Stimulated activated CD4-positive, alpha-beta T cell treated with anti-CD3 and anti-CD28 coated beads, Interleukin-15, amount 100 ng/mL, for 24 hours (primary cell): ENCODE measurements at places on chromosomes 12 and 14.

GRCh38 chr12:124296916-124297351, 2.0 kb downstream of the RFLNA start:
- DNase-seq, result no peak

GRCh38 chr12:951176-951575, 1.7 kb upstream of the RAD52 start:
- no peak for DNase-seq

DNA sequence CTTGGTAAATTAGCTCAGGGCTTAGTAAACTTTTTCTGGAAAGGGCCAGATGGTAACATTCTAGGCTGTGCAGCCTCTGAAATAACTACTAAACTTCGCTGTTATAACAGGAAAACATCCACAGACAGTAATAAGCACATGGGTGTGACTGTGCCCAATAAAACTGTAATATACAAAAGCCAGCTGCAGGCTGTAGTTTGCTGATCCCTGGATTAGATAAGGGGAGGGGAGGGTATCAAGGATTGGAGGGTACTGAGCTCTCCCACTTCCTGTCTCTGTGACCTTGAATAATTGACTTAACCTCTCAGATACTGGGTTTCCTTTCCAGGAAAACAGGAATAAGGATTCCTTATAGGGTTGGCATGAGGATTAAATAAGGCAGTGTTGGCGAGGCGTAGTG, 81.2 kb downstream of the CCDC60 start:
- no peak for DNase-seq

DNA sequence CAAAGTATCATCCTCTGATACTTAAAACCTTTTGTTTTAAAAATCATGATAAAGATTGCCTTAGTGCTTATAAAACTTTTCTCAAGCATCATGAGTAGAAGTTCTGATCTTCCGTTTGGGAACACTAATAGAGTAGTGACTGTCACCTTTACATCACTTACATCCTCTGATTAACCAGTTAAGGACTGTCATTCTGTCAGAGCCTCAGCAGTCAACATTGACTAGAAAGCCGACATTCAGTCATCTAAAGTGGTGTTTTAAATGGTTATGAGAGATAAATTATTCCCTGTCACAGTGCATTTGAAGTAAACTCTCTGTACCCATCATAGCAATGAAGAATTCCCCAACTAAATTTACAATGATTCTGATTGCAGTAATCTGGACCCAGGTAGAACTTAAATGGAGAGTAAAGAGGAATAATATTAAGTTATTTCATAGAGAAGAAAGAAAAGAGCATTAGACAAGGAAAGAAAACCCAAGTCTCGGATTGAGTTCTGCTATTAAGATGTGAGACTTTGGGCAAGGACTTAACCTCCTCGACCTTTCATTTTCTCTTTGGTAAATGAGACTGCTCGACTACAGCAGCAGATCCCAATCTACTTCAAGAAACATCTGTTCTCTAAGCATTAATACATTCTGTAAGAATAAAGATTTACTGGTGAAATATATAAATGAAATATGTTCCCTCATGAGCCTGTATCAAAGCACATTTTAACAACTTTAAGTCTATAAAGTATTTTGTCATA, 563.9 kb upstream of the LMO3 start:
- no peak for DNase-seq

- DNase-seq, result no peak
Observed at GRCh38 chr12:53523131-53523530, 15.8 kb upstream of the NPFF start.

GRCh38 chr12:90024262-90024661, 315.6 kb upstream of the ATP2B1 start:
- DNase-seq, result no peak

DNA sequence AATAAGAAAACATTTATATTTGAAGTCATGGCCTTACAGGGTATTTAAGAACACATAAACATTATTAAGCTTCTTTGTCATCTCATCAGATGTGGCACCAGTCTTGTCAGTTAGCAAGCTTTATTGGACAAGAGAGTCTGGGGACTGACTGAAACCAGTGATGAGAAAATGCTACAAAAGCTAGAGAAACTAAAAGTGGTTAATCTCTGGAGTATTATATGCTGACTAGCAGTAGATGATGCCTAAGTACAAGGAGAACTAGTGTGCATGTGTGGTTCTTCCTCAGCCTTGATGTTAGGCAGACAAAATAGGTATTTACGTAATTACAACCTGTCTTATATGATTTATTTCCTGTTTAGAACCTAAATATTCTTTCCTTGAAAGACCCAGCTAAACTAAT, 176.5 kb downstream of the CPNE8 start:
- no peak for DNase-seq

DNA sequence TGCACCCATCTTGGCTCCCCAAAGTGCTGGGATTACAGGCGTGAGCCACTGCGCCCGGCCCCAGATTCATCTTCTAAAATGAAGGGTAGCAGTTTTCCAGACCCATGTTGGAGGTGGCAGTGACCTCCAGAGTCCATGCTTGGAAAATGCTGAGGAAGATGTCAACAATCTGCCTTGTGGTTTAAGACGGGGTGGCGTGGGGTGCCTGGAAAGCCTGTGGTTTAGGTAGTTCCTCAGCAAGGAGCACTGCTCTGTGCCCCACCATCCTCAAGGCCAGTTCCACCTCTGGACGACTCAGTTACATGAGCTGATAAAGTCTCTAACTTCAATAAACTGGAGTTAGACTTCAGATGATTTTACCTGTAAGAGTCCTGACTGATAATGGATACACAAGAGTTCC, 48.6 kb downstream of the DRAM1 start:
- DNase-seq, result no peak

GRCh38 chr12:50579757-50580267, 75.0 kb downstream of the DIP2B start:
- DNase-seq, result no peak

GRCh38 chr12:76890151-76891143, 11.6 kb upstream of the CSRP2 start:
- peak; percentile 73 for DNase-seq

DNA sequence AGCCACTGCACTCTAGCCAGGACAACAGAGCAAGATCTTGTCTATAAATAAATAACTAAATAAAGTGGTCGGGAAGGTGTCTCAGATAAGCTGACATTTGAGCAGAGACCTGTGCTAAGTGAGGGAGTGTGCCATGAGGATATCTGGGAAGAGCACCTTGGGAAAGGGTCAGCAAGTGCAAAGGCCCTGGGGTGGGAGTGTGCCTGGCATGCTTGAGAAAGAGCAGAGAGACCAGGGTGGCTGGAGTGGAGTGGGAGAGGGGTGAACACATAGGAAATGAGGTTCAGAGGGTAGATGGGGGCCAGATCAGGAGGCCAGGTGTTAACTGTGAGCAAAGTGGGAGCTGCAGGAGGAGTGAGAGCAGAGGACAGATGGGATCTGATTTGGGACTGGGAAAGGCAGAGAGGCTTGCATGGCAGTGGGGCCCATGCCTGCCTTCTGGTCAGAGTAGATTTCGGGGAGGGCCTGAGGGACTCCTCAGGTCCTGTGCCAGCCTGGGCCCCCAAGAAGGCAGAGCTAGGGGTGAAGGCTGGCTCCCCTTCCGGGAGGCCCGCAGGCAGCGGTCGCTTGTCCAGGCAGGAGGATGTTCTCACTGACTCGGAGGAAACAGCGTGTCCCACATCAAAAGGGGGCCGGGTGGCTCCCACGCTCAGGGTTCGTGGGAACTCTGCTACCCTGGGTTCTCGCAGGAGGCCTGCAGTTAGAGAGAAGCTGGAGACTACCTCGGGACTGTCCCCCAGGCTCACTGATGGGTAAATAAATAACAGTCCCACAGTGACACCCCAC, 32.6 kb downstream of the DTX1 start:
- peak; percentile 81 for DNase-seq

- DNase-seq, result no peak
Observed at GRCh38 chr12:104094284-104094683, 30.0 kb downstream of the HCFC2 start.

GRCh38 chr12:77314378-77315052, 249.1 kb upstream of the E2F7 start:
- DNase-seq, result no peak

- DNase-seq, result no peak
Observed at GRCh38 chr14:99174081-99174769, 97.8 kb downstream of the BCL11B start.

- DNase-seq, result no peak
Observed at GRCh38 chr12:88408823-88409222, 171.4 kb downstream of the KITLG start.

- DNase-seq, result no peak
Observed at GRCh38 chr12:96371790-96372699, 28.2 kb downstream of the CDK17 start.

DNA sequence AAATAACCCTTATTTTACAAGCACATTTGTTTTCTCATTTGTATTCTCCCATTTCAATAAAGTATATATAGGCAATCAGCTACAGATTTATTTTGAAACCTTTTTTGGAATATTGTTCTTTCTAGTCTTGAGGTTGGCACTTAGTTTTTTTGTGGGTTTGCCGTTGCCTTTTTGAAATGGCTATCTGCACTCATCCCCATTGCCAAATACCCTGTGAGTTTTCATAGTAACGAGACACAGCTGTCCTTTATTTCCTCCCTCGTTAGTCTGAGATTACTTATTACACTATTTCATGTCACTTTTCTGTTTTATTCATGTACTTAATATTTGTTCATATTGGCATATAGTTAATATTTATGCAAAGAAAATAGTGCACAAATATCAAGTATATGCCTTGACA, 1104.0 kb downstream of the SLC6A15 start:
- no peak for DNase-seq

DNA sequence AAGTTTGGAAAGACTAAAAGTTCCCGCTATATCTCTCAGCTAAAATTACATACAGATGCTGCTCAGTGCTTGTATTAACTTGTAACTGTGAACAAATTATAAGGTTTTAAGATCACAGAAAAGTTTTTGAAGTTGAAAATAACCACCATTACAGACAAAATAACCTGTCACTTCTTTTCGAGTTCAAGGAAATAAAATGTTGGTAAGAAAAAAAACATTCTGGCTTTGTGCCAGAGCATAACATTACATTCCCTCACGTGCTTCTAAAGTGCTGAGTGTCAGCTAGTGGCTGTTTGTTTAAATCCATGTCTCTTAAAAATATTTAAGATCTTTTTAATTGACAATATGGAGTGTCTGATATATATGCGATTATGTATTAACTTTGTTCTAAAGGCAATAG, 27.2 kb upstream of the ADAMTS20 start:
- DNase-seq, result no peak

DNA sequence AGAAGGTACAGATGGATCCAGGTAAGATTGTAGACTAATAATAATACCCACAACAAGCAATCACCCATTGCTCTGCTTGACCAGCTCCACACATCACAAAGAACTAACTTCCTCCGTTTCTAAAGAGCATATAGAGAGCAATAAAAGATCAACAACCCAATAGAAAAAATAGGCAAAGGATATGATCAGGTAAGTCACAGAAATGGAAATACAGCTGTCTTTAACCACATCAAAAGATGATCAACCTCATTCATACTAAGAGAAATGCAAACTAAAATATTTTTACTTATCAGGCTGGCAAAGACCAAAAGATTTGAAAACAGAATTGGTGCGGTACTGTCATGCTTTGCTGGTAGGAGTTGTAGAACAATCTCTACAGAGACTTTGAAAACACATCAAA, 8.9 kb downstream of the C2CD5 start:
- DNase-seq, result no peak

DNA sequence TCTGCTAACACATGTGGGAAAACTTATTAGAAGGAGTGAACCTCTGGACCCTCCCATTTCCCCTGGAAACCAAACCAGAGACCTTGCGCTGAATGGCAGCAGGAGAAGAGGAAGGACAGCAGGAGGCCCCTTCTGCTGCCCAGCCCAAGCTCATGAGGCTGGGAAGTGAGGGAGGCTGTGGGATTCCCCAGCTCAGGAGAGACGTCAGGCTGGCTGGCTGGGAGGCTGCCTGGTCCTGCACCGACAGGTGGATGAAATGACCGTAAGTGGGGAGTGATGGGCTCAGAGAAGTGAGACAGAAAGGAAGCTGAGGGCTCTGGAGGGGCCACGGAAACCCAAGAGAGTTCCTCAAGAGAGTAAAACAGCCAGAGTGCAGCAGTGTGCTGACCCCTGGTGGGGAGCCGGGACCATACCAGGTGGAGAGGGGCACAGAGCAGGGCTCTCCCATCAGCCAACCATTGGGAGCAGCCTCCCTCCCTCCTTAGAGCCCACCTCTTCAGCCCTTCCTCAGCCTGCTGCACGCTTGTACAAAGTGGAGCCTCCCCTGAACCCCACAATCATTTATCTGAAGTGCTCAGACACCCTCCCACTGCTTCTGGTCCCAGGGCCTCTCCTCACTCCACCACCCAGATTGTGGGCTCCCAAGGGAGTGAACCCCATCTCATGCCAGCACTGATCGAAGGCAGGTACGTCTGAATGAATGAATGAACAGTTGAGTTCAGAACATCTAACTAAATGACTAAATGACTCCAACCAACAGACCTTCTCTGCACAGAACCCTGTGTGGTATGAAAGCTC, 14.0 kb downstream of the TAMALIN start:
- DNase-seq, result peak; percentile 72

GRCh38 chr12:99386907-99387306, 260.6 kb upstream of the GARIN6 start:
- no peak for DNase-seq

DNA sequence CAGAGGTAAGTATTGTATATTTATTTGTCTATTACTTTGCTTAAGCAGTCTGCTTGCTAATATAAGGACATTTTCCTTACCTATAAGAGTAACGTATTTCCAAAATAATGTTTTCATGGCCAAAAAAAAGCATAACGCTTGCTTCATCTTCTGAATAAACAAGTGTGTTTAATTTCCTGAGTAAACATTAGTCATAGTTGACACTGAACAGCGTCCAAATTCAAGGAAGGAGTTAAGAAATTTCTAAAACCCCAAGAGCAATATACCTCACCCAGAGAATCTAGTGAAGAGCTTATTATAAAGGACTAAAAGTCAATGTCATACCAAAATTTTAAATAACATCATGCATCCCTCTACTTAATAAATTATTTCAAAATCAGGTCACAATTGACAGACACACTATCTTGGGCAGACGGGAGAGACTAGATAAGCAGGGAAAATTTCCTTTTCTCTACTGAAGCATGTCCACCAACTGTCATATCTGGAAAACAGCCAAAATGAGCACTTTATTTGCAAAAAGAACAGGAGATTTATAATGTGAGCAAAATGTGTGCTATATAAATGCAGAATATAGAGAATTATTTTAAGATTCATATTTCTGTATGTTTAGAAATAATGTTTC, 25.1 kb downstream of the ANKS1B start:
- DNase-seq, result no peak
